ENCODE measurements at places on chromosomes 1 and 21.

- no peaks in the 10 kb centered on the region for H3K36me3 ChIP-seq
- no peak for DNase-seq
- no peak overlapping the region for H3K27ac ChIP-seq
These were observed 13.5 kb upstream of the ENO1 start for GRCh38 chr1:8892026-8892425.

DNA sequence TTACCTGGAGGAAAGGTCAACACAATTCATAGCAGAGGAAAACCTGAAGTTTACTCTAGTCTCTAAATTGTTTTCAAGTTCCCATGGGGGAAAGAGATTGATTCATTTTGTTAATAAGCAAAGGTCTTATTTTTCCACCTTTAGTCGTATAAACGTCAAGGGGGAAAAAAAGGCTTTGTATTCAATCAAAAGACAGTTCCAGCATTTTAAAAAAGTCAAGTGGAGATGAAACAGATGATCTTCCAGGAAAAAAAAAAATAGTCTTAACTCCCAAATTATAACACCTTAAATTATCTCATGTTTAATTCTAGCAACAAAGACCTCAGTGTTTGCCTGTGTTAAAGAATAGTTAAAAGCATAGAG is 140.5 kb downstream of the TOMM20 start:
- no peak overlapping the region for H3K4me3 ChIP-seq
- no peak for DNase-seq
- H3K27me3 ChIP-seq = no peaks in the 10 kb centered on the region

DNA sequence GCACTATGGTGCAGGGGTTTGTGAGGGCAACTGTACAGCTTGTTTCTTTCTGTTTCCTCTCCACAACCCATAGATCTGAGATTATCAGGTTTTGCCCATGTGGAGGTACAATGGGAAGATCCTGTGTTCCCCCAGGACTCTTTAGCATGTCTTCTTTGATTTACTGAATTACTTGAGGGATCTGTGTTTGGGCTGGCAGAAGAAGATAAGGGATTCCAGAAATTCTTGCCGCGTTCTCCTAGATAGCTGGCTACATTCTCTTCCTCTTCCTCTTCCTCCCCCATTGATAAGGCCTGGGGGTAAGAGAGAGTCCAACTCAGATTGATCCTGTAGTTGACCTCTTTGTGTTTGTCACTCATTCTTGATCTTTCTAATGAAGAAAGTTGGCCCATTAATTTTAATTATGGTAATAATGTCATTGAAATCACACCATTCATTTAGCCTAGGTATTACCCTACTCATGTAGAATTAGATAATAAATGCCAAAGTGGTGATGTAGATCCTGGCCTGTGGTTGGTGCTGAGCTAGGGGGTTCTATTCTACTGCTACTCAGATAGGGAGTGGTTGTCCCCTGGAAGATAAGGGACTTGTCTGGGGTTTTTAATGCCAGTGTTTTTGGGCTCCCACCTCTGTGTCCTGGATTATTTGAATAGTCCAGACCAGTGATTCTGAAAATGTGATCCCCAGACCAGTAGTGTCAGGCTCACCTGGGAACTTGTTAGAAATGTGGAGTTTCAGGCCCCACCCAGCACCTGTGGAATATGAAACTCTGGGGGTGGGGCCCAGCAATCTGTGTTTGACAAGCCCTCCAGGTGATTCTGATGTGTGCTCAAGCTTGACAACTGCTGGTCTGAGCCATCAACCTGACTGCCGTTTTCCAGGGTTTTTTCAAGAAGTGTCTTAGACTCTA is 122.2 kb downstream of the NOS1AP start:
- H3K36me3 ChIP-seq = no peaks in the 10 kb centered on the region
- no peak for DNase-seq
- no peaks in the 10 kb centered on the region for H3K27me3 ChIP-seq
- no peaks in the 10 kb centered on the region for H3K4me1 ChIP-seq
- H3K27ac ChIP-seq = no peak overlapping the region

GRCh38 chr1:245860657-245861544 is 646.2 kb downstream of the SMYD3 start:
- DNase-seq = no peak
- no peaks in the 10 kb centered on the region for H3K27me3 ChIP-seq
- H3K4me3 ChIP-seq = no peak overlapping the region
- H3K36me3 ChIP-seq = no peaks in the 10 kb centered on the region

GRCh38 chr1:245416781-245417180 is 262.0 kb downstream of the KIF26B start:
- H3K27ac ChIP-seq = no peak overlapping the region
- no peaks in the 10 kb centered on the region for H3K4me1 ChIP-seq
- no peak for DNase-seq

- no peak for DNase-seq
- no peak overlapping the region for H3K27ac ChIP-seq
- no peaks in the 10 kb centered on the region for H3K4me1 ChIP-seq
- no peak overlapping the region for H3K4me3 ChIP-seq
These were observed 37.2 kb downstream of the ALG14 start for GRCh38 chr1:95035536-95035935.
